ENCODE measurements at places on chromosomes 3 and 15.

DNA sequence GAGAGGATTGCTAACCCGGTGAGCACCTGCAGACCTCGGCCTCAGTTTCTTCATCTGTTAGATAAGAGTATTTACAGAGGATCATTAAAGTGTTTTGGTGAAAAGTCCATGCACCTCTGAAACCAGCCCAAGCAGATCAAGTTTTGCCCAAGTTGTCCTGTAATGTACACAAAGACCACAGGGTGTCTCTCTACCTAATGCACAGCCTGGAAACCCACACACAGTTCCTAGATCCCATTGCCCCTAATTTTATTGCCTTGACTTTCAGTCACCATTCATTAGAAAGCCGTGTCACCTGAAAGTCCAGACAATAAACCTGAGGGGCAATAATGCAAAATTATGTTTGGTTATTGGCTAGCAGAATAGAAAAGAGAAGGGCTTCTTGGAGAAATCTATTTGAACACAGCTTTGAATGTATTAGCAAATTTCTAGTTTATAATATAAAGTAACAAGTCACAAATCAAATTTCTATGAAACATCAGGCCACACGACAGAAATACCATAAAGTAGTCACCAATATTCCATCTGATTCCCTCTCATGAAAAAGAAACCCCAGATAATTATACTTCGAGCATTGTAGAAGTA lies 161.3 kb upstream of the SLC2A2 start:
- peak; percentile 60 for DNase-seq

GRCh38 chr3:99023590-99024192 lies 122.2 kb upstream of the DCBLD2 start:
- DNase-seq: no peak

DNA sequence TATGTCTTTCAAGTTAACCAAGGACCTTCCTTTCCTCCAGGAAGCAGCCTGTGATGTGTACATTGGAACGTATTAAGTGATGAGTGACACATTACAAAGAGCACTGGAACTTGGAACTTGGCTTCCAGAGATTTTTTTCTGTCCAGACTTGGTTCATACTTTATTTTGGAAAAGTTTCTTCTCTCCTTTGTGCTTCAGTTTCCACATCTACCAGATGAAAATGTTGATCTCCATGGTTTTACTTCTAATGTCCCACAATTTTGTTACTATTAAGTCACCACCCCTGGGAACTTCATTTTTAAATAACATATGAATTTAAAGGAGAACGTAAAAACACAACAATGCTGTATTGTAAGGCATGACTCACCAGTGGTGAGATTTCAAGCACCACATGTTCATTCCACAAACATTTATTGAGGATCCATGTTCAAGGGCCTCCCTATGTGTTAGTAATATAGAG lies 290.7 kb upstream of the LMCD1 start:
- DNase-seq: no peak

- peak; percentile 83 for DNase-seq
Observed at GRCh38 chr3:126180477-126181397, at the start of gene ALDH1L1. TSS of gene ALDH1L1 (minus strand) at chr3:126180586. CDS start at chr3:126160979, 19,607 bp downstream.

- no peak for DNase-seq
Observed at GRCh38 chr3:138441742-138442141, 7.3 kb downstream of the ESYT3 start.

- DNase-seq: no peak
Observed at GRCh38 chr15:36571301-36571700, 8.1 kb upstream of the CDIN1 start.

DNA sequence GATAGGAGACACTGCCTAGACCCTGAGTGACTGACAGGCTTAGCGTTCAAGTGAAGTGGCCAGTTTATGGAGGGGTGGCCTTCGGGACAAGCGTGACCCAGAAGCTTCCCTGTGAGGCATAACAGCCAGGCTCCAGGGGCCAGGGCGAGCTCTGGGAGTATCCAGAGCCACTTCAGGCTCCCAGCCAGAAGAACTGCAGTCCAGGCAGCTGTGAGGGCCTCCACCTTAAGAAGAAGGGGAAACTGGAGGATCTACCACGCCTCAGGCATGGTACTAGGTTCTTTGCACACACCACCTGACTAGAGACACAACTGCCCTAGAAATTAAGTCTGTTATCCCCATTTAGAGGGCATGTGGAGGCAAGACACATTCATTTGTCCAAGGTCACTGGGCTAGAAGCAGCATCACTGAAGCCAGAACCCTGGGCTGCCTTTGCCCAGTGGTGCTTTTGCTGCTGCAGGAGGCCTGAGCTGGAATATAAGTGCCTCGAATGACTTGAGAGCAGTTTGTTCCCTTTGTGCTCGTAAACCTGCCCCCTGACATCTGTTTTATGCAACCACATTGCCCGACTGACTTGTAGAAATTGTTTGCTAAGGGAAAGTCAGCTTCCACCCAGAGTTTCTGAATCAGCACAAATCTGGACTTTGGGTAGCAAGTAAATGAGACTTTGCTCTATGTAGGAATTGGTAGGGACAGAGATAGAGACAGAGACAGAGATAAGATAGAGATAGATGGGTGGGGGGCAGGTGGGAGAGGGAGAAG lies 23.3 kb downstream of the RASGRF1 start:
- DNase-seq: peak; percentile 43

DNA sequence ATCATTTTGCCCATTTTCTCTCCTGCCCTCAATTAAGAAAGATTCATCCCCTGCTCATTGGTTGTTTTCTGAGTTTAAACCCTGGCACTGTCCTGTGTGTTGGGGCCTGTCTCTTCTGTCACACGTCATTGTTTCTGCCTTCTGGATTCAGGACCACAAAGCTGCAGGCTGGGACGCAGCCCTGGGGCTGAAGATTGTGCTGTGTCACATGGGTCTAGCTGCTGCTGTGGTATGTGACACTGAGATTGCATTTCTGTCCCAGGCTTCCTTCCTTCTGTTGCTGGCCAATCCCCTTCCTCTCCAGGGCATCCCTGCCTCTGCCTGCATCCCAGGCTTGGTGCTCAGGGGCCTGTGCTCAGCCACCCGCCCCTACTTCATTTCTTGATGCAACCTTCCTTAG lies 28.9 kb downstream of the INSYN1 start:
- DNase-seq: no peak

DNA sequence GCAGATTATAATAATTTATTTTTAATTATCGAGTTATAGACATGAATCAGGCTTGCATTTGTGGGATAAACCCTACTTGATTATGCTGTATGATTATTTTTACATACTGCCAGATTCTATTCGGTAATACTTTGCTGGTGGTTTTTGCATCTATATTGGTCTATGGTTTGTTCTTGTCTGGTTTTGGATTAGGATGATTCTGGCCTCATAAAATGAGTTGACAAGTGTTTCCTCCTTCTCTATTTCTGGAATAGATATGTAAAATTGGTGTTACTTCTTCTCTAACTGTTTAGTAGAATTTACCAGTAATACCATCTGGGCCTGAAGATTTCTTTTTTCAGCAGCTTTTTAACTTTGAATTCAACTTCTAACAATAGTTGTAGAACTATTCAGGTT lies 33.0 kb upstream of the ACKR4 start:
- DNase-seq: no peak

GRCh38 chr3:112685420-112685819 lies 44.5 kb upstream of the CCDC80 start:
- no peak for DNase-seq

DNA sequence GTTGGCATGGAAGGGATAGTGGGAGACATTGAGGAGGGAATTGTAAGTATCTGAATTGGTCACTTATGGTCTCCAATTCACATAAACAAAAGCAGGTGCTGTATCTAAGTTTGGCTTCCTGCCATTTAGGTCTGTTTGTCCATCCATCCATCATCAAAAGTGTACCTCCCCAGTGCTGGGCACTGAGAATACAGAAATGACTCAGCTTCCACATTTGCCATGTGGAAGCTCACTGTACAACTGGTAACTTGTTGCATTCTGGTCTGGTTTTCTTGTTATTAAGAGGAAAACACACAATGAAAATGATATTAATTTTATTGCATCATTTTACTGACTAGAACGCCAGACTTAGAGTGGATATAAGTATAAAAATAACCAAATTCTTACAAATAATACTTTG lies 30.9 kb upstream of the MUC13 start:
- no peak for DNase-seq

- peak; percentile 71 for DNase-seq
Observed at GRCh38 chr15:89496155-89497098, at the start of gene RHCG. TSS of gene RHCG (minus strand) at chr15:89496583. CDS start at chr15:89496544, 39 bp downstream.

GRCh38 chr15:101033801-101034200 lies 114.6 kb downstream of the LRRK1 start:
- no peak for DNase-seq

DNA sequence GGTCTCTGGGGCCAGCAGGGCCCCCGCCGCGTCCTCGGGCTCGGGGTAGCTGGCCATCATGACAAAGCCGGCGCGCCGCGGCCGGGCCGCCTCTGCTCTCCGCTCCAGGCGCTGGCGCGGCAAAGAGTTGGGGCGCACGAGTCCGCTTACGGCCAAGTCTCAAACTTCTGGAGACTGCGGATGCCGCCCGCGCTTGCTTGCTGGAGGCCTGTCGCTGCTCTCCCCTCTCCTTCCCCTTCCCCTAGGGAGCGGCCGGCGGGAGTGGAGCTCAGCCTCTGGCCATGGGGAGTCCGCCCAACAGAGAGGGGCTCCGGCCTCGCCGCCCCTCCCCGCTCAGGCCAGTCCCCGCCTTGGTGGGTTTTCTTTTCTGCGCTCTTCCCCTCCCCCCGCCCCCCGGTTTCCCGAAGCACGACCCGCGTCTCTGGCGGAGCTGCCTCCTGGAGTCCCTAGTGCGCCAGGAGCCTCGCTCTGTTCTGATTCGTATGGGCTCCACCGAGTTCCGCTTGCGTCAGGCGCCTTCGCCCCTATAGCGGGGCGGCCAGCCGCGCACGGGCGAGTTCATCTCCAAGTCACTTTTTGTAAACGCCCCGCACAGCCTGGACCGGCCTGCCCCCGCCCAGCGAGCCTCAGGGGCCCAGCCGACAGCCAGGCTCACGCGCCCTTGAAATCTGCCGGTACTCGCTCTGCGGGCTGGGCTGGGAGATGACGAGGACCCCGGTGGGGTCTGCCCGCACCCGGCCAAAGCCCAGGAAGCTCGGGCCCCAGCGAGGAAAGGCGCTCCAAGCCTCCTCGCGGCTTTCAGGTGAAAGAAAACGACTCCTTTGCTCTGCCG lies at the start of the genes FOXL2 and FOXL2NB:
TSS of gene FOXL2 (minus strand) at position 475 of the 832 bp plus-strand sequence. CDS start at position 60, 415 bp downstream.
TSS of gene FOXL2NB (plus strand) at position 555 of the 832 bp plus-strand sequence. CDS start at position 703, 148 bp downstream.
- peak; percentile 72 for DNase-seq

DNA sequence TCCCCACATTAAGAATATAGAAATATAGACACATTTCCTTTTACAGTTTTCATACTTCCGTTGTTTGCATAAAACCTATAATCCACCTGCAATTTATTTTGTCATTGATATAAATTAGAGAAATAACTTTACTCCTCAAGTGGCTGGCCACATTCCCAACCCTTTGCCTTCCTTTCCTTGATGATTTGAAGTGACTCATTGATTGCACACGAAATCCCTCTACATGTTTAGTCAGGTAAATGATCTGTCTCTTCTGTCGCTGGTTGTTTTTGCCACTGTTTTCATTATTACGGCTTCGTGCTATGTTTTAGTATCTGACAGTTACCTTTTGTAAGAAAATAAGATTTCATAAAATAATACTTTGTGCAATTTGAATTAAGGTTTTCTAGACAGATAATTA lies 272.2 kb upstream of the NR2E3 start:
- DNase-seq: no peak

DNA sequence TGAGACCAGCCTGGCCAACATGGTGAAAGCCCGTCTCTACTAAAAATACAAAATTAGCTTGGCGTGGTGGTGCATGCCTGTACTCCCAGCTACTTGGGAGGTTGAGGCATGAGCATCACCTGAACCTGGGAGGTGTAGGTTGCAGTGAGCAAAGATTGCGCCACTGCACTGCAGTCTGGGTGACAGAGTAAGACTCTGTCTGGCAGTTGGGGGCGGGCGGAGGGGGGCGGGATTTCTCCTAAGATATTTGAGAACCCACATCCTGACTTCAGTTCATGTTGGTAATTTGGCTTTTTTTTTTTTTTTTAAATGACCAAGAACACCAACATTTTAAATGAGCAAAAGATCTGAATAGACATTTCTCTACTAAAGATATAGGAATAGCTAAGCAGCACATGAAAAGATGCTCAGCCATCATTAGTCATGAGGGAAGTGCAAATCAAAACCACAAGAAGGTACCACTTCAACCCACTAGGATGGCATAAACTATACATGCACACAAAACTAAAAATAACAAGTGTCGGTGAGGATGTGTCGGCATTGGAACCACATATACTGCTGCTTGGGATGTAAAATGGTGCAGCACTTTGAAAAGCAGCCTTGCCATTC lies 75.6 kb upstream of the LMOD3 start:
- DNase-seq: no peak

GRCh38 chr3:56522374-56522773 lies 34.6 kb upstream of the CCDC66 start:
- no peak for DNase-seq
